Right lung (tissue), 10 donors: ENCODE measurements at places on chromosomes 3 and 15. TPM values are rescaled to one million over a fixed set of nuclear protein-coding genes. Genes with fewer than 3 reads are reported as not detected.

The CNTN3 gene
- 36.0 TPM for polyA plus RNA-seq

The VIPR1 gene
- 11.2 TPM for polyA plus RNA-seq

The TMEM212 gene
- 4.7 TPM for polyA plus RNA-seq

The ACTC1 gene
- polyA plus RNA-seq: 4.0 TPM

The SPINK8 gene
- not detected for polyA plus RNA-seq

The EXD1 gene
- polyA plus RNA-seq: 0.07 TPM

The ENTPD3 gene
- polyA plus RNA-seq: 8.4 TPM

The LYZL4 gene
- not detected for polyA plus RNA-seq

The SPRED1 gene
- 42.8 TPM for polyA plus RNA-seq

The REC114 gene
- not detected for polyA plus RNA-seq

The BUB1B gene
- polyA plus RNA-seq: 58.1 TPM

The PIGBOS1 gene
- 17.7 TPM for polyA plus RNA-seq

The SNUPN gene
- 30.5 TPM for polyA plus RNA-seq

DNA sequence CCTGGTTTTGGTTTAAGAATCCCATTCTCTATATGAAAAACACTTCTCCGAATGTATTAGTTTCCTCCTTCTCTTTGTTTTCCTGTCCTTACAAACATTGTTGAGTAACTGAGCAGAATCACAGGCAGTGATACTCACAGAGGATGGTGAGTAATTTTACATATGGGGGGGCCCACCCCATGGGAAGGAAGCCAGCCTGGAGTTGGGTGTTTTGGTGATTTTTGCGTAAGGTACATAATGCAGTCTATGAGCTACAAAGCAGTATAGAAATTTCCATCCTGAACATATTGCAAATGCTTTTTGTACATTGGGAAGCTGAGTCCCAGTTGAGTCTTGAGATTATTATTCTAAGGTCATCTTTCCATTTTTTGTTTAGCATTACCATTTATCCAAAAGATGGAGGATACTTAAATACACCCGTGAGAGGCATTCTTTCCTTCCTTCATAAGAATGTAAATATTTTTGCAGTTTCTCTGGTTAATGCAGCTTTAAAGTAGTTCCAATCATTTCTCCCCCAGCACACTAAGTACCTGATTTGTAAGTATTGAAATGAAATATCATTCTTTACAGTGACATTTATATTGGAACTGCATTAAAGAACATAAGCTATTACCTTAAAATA, 476.8 kb downstream of the AGBL1 start:
- DNase-seq: no peak

- no peak for DNase-seq
Observed at GRCh38 chr3:133300102-133300501, 99.8 kb upstream of the BFSP2 start.

DNA sequence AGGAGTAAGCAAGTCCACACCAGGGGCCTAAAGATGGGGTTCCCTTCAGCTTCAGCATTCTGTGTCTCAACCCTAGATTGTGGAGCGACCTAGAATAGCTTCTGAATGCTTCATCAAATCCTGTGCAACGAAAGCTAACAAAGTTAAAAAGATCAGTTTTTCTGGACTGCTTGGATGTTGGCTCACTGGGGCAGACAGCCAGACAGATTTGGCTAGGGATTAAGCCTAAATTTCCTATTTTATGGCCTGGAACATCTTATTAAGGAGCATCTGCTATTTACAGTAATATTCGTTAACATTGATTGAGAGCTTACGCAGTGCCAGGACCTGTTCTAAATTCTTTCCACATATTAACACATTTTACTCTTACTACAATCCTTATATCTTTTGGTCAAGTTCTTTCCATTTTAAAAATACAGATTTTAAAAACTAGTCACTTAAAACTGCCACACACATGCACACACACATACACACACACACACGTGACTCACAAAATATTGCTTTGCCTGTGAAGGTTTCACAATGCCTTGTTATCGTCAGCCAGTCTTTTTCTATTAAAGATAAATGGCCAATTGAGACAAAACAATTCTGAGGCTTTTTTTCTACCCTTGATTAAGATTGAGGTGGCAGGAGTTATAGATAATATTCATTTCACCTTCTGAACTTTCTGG, 173.3 kb upstream of the SNTN start:
- no peak for DNase-seq

GRCh38 chr15:82873000-82873680, 63.7 kb downstream of the WHAMM start:
- DNase-seq: no peak

- DNase-seq: no peak
Observed at GRCh38 chr3:90129730-90130129, 1022.3 kb downstream of the EPHA3 start.

DNA sequence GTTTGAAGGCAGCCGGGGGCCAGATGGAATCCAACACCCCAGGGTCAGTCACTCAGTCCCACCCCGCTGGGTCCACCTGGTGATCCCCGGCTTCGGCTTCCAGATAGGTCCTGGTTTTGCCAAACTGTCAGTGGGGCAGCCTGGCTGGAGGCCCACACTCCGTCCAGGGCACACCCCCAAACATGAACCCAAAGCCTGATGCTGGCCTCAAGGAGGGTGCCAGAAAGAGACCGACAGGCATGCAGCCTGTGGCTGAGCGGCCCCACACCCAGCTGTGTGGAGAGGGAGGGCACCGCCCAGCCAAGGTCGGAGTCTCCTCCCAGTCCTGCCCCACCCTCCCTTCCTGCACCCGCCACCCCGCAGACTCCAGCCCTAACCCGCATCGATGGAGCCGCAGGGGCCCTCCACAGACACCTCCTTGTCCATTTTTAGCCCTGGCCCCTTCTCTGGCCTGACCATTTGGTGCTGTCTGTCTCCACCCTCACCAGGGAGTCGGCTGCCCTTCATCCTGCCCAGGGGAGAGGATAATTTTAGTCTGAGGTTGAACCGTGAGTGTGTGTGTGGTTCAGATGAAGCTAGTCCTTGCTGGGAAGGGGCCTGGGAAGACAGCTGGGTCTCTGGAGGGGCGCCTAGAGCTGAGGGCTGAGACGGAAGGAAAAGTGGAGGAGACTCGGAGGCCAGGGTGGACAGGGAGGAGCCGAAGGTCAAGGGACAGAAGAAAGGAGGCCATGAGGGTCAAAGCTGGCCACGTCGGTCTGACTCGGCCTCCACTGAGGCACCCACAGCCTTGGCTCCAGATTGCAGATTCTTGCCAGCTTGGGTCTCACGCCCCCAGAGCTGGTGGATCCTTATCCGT, 23.1 kb downstream of the TNK2 start:
- DNase-seq: no peak

DNA sequence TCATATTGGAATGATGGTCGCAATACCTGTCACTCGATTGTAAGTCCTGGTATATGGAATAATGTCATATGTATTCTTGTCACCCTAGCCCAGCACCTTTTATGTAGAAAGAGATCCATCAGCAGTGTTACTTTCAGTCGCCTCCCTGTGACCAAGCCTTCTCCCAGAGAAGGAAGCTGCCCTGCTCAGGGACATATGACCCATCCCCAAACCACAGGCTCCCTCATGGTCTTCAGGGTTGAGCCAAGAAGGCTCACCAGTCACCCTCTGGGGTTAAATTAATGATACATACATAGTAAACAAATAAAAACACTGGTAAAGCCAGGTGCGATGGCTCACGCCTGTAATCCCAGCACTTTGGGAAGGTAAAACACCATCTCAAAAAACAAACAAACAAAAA, 4.6 kb upstream of the MFGE8 start:
- no peak for DNase-seq

- no peak for DNase-seq
Observed at GRCh38 chr3:18438586-18438985, 13.4 kb upstream of the SATB1 start.

- no peak for DNase-seq
Observed at GRCh38 chr3:193335031-193335430, 43.5 kb downstream of the ATP13A5 start.

- DNase-seq: no peak
Observed at GRCh38 chr15:61687124-61687523, 373.1 kb downstream of the VPS13C start.

DNA sequence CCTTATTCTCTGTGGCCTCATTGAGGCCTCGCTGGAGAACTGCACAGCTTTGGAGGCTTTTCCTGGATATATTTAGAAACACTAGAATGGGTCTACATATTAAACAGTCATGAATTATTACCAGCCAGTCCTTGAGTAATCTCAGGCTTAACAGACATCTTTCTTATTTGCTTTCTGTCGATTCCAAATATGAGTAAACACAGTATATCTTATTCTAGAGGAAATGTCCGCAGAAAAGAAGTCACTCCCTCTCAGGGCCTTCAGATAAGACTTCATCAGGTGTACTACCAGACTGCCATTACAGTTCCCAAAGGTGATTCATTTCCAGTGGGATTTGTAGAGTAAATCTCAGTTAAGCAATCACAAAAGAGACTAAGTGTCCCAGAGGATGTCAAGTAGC, 310.7 kb downstream of the RBMS3 start:
- no peak for DNase-seq

DNA sequence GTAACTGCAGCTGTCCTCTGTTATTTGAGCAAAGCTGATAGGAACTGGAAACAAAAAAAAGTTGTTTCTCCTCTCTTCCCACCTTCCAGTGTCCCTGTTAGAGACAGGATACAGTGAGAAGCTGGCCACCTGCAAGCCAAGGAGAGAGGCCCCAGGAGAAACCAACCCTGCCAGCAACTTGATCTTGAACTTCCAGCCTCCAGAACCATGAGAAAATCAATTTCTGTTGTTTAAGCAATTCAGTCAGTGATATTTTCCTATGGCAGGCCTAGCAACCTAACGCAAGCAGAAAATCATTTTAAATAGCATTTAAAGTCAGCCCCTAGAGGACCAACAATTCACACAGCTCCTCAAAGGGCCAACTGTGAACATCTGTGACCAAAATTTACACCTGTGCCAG, 291.3 kb downstream of the OXSM start:
- DNase-seq: no peak

- no peak for DNase-seq
Observed at GRCh38 chr3:163474766-163475165, 1603.5 kb downstream of the SI start.

DNA sequence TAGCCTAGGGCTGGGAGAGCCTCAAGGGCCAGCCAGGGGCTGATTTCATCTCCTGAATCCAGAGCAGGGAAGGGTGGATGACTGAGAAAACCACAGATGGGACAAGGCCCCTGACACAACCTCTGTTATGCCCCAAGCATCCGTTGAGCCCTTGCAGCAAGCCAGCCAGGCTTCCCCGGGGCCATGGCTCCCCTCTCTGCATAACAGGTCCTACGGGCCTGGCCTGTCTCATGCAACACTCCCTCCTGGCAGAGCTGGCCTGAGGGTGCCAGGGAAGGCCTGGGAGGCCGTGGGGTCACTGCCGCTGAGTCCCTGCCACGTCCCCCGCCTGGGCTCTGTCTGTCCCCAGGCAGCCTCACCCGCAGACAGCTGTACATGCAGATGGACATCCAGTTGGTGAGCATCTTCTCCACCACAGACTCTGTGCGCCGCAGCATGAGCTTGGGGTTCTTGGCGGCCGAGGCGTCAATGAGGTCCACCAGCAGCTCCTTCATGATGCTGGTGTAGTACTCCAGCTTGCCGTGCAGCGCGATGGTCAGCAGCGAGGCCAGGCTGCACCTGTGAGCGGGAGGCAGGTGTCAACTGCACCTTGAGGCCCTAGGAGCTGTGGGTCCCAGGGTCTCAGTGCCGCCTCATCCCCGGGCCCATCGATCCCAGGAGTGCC, 22.1 kb downstream of the H1-8 start:
- no peak for DNase-seq

- no peak for DNase-seq
Observed at GRCh38 chr3:194450341-194450740, 36.5 kb downstream of the ATP13A3 start.

GRCh38 chr15:55917881-55918296, 75.5 kb downstream of the NEDD4 start:
- DNase-seq: peak; percentile 16

GRCh38 chr3:138477801-138478200, 43.4 kb downstream of the ESYT3 start:
- no peak for DNase-seq

GRCh38 chr3:45716790-45717336, 27.7 kb downstream of the SACM1L start:
- no peak for DNase-seq

DNA sequence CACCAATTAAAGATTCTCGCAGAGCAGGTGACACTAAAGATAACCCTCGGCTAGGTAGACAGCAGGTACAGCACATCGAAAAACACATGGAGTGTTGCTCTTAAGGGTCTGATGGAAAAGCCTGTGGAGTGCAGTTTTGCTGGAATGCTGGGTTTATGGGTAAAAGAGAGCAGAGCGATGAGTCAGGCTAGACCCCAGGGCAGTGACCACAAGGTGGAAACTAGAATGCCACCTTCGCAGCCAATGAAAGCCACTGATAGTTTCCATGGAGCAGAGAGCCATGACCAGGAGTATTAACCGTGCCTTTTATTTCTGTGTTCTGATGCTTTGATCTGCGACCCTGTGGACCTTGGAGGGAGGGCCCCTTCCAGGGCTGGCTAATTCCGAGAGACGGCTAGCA, 149.8 kb downstream of the GABRB3 start:
- no peak for DNase-seq

- no peak for DNase-seq
Observed at GRCh38 chr15:81724536-81724935, 321.3 kb downstream of the MEX3B start.

- no peak for DNase-seq
Observed at GRCh38 chr15:33161209-33161608, 33.3 kb downstream of the FMN1 start.

DNA sequence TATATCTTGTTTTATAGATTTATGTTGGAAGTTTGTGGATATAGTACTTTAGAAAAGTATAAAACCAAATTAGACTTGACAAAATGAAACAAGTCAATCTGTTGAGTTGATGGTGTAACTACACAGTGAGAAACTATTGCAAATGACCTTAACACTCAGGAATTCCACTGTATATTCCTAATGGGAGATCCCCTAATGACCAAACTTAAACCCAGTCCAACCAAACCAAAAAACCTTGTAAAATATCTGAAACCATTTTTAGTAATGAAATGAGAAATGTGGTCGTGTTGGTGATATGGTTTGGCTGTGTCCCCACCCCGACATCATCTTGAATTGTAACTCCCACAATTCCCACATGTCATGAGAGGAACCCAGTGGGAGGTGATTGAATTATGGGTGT, 31.9 kb upstream of the ATP13A3 start:
- DNase-seq: no peak

DNA sequence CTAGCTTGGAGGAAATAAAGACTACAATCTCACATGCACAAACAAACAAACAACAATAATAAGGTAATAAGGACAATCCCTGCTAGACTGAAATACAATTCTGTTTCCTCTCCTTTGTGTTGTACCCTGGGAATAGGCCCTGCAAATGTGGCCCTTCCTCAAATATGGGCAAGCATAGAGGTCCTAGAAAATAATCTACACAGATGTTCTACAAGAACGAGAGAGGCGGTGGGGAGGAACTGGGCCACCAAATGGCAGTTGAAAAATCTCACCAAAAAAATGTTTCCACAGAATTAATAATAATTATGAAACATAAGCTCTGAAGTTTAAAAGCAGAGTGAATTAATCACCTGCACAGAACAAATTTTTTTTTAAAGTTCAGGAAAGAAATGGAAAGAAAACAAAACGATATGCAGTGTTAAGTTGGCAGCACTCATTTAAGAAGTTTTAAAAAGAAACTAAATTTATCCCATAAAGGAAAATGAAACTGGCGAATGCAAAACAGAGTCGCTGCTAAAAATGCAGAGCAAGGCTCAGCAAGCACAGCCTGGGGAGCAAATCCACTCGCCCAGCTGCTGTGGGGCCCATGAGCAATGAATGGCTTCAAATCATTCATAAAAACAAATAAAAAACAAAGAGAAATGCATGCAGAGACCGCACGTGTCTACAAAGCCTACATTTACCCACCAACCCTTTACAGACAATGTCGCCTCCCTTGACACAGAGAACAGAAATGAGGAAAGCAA, 475.4 kb downstream of the OCA2 start:
- no peak for DNase-seq
